ENCODE measurements at places on chromosomes 12 and 14.

GRCh38 chr12:94187361-94187760 is 39.0 kb downstream of the PLXNC1 start:
- DNase-seq: no peak

GRCh38 chr14:63918411-63918810 is 65.6 kb downstream of the SYNE2 start:
- DNase-seq: no peak

- DNase-seq: no peak
Measured at GRCh38 chr14:36797634-36798033, 136.0 kb downstream of the PAX9 start.

DNA sequence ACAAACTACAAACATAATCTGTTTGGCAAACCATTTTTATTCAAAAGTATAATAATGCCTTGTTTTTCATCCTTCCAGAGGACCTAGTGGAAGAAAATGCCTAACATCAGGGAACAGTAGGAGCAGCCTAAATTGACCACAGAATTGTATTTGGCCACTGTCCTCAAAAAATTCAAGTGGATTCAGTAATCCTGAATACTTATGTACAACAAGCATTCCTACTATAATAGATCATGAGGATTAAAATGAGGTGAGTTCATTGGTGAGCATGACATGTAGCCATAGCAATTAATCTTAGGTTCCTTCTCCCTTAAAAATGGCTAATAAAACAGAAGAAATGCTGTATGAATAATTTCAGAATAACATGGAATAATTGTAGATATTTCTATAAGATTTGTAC is 209.3 kb downstream of the DAD1 start:
- no peak for DNase-seq

- no peak for DNase-seq
Measured at GRCh38 chr12:97167598-97167997, 260.5 kb downstream of the NEDD1 start.

DNA sequence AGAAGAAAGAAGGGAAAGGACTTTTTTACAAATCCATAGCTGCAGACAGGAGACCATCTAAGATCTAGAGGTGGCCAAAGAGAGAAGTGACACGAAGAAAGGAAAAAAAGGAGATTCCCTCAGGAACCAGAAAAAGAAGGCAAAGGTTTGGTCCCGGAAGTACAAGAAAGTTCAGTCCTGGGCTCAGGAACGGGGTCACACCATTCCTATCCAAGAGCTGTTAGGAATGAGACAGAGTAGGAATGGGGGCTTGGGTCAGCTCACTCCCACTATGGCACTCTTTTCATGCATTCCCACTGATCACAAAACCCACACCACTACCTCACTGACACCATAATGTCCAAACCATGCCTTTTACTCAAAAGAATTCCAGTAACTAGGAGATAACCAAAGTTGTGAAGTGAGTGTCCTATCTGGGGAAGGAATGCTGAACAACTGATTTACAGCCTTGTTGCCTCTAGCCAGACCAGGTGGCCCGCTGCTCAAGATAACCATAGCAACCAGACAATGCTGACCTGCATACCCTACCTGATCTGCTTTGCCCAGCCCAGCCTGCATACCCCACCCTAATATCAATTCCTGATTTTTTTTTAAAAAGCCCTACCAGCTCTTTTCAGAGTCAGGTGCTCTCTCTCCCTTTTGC is 8.4 kb downstream of the PPP2R3C start:
- DNase-seq: no peak

DNA sequence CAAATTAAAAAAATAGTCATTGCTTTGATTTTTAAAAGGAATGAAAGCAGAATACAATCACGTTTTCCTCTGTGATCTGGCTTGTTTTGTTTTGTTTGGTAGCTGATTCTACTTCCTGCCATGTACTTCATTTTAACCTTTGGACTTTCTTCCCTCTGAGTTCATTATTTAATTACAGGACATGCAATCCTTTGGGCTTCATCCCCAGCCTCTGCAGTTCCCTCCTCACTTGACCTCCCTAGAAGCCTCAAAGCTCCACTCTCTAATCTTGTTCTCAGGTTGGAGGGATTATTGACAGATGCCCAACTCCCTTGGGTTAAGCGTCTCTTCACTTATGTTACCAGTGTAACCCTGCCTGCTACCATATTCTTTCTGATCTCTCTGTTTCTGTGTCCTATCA is 967.9 kb upstream of the SEL1L start:
- DNase-seq: no peak

DNA sequence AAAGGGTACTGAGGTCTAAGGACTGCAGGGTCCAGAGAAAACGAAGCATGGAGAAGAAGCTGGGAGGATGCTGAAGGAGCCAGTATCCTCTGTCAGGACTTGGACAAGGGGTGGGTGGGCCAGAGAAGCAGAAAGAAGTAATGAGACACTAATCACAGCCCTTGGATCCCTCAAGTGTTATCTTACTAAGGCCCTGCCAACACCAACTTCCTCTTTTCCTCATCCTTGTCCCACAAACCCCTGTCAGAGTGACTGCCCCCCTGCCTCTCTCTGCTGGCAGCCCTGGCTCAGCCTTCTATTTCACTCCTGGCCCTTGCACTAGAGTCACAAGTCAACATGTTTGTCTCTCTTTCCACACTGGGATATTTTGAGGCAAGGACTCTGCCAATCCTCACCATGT is 3.8 kb upstream of the ASIC1 start:
- DNase-seq: no peak

DNA sequence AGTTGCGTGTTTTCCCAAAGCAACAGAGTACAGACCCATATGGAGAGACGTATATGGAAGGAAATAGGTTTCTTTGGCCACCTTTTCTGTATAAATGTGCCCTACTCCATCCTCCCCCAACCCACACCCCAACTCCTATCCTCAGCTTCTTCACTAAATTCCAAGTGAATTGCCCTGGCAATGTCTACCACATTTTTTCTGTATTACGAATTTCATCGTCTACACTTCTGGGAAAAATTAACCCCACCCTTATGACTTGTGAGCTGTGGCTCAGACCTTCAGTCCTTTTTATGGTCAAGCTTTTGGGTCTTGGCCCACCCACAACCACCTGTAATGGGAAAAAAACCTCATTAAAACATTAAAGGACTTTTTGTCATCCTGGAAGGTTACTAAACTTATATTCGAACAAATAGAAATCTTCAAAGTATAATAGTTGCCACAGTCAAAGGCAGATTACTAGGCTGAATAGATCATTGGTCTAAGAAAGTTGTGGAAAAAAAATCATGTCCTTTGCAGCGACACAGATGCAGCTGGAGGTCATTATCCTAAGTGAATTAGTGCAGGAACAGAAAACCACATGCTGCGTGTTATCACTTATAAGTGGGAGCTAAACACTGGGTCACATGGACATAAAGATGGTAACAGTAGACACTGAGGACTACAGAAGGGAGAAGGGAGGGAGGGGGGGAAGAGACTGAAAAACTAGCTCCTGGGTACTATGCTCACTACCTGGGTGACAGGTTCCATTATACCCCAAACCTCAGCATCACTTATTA is 15.7 kb upstream of the NFKBIA start:
- no peak for DNase-seq

GRCh38 chr12:14774906-14775635 is 28.2 kb downstream of the WBP11 start:
- DNase-seq: peak; percentile 52

GRCh38 chr14:20683125-20683890 is 1.1 kb upstream of the RNASE4 start:
- peak; percentile 85 for DNase-seq

- no peak for DNase-seq
Measured at GRCh38 chr12:84480803-84481202, 431.8 kb downstream of the SLC6A15 start.

DNA sequence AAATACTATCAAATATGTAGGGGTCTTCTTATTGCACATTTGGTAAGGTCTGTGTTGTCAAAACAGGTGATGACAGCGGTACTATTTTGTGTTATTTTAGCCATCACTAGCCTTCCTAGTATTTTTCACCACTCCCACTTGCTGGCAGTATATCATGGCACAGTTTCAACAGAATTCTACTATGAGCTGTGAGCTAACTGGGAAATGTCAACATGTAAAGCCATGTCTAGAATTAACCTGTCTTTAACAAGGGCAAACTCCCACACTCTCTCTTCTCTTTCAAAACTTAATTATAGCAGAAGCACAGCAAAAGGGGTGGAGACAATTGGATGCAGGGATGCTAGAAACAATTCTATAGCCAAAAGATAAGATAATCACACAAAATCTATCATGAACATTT is 253.4 kb downstream of the PAX9 start:
- DNase-seq: no peak

DNA sequence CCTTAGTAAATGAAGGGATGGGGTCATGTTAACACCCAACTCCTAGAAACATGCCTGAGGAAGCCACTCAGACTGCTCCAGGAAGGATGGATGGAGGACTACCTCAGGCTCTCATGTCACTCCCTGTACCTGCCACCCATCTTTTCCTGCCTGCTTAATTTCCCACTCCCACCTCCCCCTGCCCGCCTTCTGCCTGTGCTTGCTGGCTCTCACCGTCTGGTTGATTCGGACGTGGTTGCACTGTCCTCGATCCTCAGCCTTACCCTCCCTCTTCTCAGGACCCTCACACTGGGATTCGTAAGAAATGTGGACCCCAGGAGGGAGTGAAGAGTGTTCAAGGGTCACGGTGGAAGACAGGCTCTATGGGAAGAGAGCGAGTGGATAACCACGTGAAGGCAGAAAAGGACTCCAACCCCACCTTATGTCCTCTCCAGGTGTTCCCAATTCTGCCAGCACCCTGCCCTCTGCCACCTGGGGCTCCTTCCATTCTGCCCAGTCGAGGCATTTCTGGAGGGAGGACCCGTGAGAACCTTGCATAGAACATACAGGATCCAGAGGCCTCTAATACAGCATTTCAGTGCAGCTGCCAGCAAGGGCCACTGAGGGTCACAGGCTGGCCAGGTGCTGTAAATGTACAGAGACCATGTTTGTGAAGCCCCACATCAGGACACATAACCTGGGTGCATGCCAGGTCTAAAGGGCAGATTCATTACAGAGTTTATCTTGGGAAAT is 12.9 kb downstream of the ITGB7 start:
- no peak for DNase-seq

- no peak for DNase-seq
Measured at GRCh38 chr14:45091710-45092109, 7.8 kb downstream of the PRPF39 start.

GRCh38 chr12:48826209-48826855 is 8.0 kb downstream of the CACNB3 start:
- no peak for DNase-seq

DNA sequence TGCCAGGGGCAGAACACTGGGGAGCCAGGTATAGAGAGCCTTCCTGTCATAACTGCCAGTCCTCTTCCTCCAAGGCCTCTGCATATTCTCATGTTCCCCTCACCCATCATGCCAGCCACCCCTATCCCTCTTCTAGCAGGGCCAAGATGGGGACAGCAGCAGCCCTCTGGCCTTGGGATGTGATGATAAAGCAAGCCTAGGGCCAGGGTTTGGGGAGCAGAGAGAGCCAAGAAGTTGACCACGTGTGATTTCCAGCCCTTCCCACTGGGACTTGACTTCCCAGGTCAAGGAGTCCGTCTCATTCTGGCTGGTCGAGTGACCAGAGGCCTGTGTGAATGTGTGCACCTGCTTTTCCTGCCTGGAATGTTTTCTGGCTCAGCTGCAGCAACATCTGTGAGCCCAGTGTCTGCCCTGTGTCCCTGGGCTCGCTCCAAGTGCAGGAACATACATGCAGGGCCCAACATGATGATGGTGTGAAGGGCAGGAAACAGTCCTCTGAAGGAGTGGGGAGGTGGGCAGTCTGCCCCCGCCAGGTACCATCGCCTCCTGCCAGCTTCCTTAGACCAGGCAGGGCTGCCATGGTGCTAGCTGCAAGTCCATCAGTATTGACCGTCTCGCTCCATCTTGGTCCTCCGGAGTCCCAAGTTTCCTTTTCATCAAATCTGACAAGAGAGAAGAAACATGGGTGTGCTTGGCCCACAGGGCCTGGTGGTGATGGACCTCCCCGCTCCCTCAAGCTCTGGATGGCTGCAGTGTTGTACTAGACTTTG is 21.0 kb downstream of the VASH1 start:
- no peak for DNase-seq

GRCh38 chr14:33933386-33933933 is 17.4 kb downstream of the EGLN3 start:
- peak; percentile 58 for DNase-seq

GRCh38 chr14:73255693-73256225 is 18.5 kb downstream of the PAPLN start:
- no peak for DNase-seq

GRCh38 chr14:76089575-76089974 is 62.1 kb upstream of the GPATCH2L start:
- DNase-seq: no peak

DNA sequence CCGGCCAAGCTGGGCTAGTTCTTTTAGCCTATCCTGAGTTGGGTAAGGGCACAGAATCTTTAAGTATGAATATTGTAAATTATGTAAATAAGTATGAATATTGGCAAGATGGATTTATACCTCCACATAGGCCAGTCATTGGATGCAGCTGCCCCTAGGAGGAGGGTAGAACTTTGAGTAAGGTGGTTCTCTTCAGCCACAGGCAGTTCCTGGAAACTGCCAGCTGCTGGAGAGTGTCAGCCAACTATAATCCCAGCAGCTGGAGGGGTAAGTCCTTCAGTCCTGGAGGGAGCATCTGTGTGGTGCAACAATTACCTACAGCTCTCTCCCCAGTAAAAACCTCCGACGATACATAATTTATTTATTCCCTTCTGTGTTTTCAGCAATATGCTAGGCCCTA is 65.8 kb upstream of the TMPO start:
- no peak for DNase-seq

DNA sequence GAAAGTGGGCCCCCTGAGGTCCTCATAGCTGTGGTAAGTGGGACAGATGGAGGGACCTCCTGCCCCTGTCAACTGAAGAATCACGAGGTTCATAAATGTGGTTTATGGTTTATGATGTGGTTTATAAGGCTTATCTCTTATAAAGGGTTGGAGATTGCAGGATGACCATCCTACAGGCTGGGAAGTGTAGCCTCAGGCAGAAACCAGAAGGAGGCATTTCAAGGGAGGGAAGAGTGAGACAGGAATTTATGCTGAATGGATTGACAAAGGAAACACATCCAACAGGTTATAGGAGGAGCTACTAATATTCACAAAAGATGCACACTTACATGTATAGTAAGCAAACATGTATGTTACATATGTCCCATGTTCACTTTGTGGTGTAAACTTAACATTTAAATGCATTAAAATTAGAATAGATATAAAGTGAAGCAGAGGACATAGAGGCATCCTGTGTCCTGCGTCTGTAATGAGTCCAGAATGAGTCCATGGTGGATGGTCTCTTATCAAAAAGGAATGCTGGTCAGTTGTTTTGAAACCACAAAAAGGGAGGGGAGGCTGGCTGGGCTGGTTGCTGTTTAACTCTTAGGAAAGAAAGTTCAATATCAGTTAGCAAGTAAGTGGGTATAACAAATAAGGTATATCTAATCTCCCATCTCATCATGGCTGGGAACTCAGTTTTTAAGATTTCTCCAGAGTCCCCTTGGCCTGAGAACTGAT is 149.0 kb upstream of the RMST start:
- DNase-seq: no peak

- no peak for DNase-seq
Measured at GRCh38 chr14:44812672-44813071, 149.1 kb downstream of the KLHL28 start.

Data from dermis microvascular lymphatic vessel endothelial cell (primary cell).